ENCODE measurements at places on chromosomes 1 and 21.

GRCh38 chr1:153649137-153649862 lies 9.2 kb upstream of the SNAPIN start:
- DNase-seq: no peak

DNA sequence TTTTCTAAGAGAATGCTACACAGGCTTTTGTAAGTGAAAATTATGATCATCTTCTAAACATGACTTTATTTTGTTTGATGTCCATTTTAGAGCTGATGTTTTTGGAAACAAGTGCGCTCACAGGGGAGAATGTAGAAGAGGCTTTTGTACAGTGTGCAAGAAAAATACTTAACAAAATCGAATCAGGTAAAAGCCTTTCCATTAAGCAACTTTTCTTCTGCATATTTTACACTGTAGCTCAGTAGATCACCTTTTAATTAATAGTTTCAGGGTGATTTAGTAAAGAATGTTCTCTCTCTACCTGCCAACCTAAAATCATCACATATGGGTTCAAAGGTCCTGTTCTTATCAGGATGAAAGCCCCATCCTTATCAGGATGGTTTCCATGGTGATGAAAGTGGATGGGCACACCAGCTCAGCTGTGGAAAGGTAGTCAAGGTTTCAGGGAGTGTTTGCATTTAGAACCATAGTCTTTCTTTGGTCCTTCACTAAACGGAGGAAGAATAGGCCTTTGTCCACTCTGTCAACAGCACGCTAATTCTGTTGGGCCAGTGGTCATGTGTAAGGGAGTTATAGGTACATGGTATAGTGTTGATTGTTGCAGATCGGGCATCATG lies 28.1 kb downstream of the RAB4A start:
- no peak for DNase-seq

- DNase-seq: no peak
Observed at GRCh38 chr21:18477043-18477442, 73.5 kb upstream of the TMPRSS15 start.

- DNase-seq: peak; percentile 24
Observed at GRCh38 chr1:45493116-45493697, 2.2 kb upstream of the TESK2 start.

- no peak for DNase-seq
Observed at GRCh38 chr1:165531021-165531420, 12.8 kb upstream of the LRRC52 start.

- DNase-seq: no peak
Observed at GRCh38 chr1:111221276-111221632, 6.3 kb upstream of the CHI3L2 start.

- no peak for DNase-seq
Observed at GRCh38 chr1:219582296-219582695, 30.6 kb downstream of the ZC3H11B start.

DNA sequence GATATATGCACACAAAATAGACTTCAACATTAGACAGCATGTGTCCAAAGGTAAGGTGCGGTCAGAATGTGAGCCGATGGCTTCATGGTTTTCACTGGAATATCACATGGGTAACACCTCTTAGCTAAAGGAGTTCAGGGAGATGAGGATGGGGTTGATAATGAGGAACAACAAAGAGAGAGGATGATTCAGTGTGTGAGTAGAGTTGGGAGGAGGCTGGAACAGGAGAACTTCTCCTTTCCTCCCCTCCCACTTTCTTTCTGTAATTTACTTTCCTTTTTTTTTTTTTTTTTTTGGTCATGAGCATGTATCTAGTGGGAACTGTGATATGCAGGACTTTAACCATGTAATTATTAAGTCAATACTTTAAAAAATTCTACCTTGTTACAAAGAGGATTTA lies 99.4 kb downstream of the FASLG start:
- DNase-seq: no peak

GRCh38 chr21:42255825-42256224 lies 36.9 kb downstream of the ABCG1 start:
- no peak for DNase-seq

- no peak for DNase-seq
Observed at GRCh38 chr21:25385341-25385740, 221.9 kb downstream of the MRPL39 start.

DNA sequence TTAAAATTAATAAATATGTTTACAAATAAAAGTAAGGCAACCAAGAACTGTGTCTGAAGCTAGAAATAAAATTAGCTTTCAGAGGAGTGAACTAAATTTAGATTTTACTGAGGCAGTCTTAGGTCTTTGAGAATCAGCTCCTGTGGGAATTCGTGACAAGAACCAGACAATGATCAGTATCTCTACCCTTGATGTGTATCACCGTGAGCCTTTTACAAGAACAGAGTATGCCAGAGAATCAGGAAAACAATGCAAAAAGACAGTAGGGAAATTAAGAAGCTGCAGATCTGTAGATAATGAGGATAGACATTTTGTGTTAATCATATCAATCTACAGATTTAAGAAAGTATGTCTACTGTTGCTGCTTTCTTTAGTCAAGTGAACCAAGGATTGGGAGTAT lies 351.0 kb downstream of the COL11A1 start:
- no peak for DNase-seq

- DNase-seq: no peak
Observed at GRCh38 chr1:106721790-106722189, 334.7 kb upstream of the PRMT6 start.

DNA sequence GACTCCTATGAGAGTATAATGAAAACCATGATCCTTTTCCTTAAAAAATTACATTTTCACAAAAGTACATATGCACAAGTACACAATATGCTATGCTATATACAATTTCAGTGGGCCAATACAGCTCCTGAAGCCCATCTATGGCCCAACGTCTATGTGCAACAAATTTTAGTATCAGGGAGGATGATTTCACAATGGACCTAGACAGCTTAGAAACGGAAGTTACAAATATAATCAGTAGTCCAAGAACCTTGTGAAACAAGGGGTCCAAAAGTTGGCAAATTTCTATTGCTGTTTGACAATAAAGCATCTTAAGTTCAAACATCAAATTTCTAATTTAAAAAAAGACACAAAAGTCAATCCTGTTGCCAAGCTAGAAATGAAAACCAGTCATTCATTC lies 87.0 kb downstream of the DPYD start:
- no peak for DNase-seq

DNA sequence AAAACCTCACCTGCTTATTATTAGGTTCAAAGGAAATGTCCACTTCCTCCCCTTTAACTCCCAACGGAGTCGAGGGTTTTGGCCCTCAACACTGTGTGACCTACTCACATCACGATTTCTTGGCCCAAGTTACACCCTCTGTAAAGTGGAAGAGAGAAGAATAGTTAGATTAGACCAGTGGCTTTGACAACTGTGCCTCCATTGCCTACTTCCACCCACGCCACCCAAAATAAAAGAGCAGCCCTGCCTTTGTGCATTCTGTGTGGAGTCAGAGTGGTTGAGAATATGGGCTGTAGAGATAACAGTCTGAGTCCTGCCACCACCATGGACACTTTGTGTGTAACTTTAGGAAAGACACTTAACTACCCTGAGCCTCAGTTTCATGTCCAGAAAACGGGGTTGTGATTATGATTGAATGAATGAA lies 4.1 kb upstream of the HDGF start:
- no peak for DNase-seq

- DNase-seq: no peak
Observed at GRCh38 chr1:174968750-174969244, 30.9 kb upstream of the CACYBP start.

- no peak for DNase-seq
Observed at GRCh38 chr21:16532840-16533239, 803.1 kb downstream of the USP25 start.

DNA sequence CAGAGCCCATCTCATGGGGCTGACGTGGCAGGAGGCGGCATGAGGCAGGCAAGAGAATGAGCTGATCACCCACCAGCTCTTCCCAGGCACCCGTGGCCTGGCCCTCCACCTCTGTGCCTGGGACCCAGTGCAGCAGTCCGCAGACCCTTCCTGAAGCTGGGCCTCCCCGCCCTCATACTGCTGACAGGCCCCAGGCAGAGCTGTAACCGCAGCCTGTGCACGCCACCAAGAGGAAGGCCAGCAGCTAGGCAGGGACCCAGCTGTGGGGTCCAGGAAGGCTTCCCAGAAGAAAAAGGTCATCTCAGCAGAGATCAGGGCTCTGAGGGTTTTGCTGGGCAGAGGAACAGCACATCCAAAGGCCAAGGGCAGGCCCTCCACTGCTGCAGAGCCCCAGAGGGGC lies 9.8 kb upstream of the MTFR1L start:
- DNase-seq: no peak

DNA sequence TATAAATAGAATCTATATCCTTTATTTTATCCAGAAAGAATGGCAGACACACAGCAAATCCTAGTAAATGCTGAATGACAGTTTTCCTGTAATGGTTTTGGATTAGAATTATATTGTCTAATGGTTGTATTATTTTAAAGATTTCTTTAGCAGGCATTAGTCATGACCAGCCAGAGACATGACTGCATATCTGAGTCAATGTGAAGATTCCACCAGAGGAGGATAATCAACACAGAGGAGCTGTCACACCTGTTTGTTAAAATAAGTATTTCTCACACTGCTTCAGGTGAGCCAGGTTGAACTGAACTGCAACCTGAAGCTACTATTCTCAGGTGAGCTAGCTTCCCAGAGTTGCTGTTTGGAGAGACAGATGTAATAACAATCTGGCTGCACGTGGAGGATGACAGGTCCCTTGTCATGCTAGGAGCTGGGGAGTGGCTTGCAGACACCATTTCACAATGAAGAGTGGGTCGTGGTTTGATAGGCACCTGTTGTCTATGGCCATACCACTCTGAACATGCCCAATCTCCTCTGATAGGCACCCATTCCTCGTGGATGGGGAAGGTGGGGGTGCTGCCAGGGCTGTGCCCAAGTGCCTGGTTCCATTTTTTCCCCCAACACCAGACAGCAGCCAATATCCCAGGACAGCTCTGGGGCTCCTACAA lies 94.3 kb downstream of the KCNJ6 start:
- no peak for DNase-seq

DNA sequence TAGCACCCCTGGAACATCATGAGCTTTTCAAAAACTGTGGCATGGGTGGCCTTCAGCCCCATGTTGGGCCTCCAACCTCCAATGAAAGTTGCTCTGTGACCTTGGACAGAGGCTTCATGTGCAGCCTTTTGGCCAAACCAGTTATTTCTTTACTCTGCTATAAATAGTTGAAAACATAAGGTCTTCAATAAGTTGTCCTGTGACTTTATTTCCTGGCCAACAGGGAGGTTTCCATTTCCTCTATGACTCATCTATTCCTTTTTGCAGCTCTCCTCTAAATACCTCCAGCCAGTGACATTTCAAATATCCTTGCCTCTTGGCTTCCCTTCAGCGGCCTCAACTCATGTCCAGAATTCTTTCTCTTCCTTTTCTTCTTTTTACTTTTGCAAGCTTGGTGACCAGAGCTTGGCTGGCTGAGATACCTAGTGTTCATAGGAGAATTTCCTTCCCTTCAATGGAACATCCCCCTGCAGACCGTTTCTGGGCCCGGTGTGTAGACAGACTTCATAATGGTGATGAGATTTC lies 22.7 kb upstream of the TRIM67 start:
- no peak for DNase-seq

DNA sequence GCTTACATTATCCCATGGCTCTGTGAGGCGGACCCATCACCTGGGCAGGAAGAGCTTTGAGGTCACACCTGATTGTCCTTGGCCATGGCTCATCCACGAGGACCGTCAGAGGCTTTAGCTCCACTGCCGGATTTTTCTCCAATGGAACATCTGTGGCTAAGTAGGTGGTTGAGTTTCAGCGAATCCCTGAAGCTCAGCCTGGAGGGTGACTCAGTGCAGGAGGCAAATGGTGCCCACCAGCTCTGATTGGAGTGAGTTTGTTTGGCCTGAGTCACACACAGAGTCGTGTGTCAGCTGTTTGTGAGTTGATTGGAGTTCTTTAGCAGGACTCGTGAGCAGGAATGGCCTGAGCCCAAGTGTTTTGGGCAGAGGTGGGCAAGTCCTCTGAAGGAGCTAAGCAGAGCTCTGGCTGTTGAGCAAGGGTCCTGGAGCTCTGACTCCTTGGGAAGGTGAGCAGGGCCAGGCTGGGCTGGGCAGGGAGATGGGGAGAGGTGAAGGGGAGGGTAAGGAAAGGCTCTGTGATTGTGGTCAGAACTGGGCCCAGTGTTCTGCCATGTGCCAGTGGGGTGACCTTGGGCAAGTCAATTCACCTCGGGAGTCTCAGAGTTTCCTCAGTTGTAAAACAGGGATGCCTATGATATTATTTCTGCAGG lies 2.0 kb downstream of the SLC6A17 start:
- DNase-seq: no peak

GRCh38 chr21:20519076-20519475 lies 479.1 kb upstream of the NCAM2 start:
- DNase-seq: no peak

GRCh38 chr1:205532996-205533735 lies 28.7 kb downstream of the CDK18 start:
- no peak for DNase-seq

DNA sequence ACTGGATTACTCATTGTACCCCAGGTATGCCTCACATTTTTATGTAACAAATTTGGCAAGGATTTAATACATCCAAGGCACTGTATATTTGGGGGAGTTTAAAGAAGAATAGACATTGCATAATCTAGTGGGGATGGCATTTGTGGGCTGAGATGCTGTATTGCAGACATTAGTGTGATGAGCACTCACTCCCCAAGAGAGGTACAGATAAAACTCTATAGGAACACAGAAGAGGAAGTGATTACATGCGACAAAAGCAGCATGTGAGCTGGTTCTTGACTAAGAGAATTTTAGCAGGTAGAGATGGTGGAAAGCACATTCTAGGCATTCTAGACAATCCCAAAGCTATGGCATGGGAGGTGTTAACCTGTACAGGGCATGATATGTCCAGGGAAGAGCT lies 24.2 kb upstream of the CDC14A start:
- no peak for DNase-seq

DNA sequence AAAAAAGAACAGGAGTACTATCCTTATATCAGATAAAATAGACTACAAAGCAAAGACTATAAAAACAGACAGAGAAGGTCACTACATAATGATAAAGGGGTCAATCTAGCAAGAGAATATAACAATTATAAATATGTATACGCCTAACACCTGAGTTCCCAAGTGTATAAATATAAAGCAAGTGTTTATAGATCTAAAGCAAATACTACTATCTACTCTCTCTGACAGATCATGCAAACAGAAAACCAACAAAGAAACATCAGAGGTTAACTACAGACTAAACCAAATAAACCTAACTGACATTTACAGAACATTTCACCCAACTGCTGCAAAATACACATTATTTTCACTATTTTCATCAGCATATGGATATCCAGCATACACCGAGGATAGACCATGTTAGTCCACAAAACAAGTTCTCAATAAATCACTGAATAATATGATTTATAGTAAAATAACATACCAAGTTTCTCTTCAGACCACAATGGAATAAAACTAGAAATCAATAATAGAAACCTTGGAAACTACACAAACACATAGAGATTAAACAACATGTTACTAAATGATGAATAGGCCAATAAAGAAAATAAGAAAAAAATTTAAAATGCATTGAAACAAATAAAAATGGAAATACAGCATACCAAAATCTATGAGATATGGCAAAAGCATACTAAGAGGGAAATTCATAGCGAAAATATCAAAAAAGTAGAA lies 22.7 kb downstream of the UCHL5 start:
- no peak for DNase-seq

GRCh38 chr1:76682138-76682537 lies 185.1 kb upstream of the ST6GALNAC5 start:
- DNase-seq: no peak
